ENCODE measurements at places on chromosomes 5 and 9.

DNA sequence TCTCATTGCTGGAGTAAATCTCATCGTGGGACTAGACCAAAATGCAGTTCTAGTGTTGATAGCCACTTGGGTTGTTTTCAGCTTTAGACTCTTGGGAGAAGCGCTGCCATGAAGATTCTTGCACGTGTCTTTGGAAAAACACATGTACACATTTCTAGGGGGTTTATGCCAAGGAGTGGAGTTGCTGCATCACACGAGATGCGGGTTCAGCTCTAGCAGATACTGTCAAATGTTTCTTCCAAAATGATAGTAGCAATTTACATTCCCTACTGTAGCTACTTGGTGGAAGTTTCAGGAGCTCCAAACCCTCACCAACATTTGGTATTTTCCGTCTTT lies 52.3 kb upstream of the CPLX2 start:
- no peak for DNase-seq

GRCh38 chr5:135916638-135917263 lies 21.1 kb upstream of the IL9 start:
- DNase-seq: no peak

DNA sequence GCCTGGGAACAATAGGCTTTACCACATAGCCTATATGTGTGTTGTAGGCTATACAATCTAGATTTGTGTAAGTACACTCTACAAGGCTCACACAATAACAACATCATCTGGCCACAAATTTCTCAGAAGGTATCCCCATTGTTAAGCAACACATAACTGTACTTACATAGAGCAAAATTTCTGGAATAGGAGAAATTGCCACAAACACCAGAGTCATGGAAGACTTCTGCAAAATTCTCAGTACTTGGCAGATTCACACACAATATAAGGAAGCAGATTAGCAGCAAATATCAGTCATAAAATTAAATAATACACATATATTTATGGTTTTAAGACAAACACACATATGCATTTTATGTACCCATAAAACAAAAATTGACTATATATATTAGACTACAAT lies 16.4 kb downstream of the GNAQ start:
- DNase-seq: no peak

- no peak for DNase-seq
Observed at GRCh38 chr9:83234541-83234940, 171.6 kb upstream of the RASEF start.

DNA sequence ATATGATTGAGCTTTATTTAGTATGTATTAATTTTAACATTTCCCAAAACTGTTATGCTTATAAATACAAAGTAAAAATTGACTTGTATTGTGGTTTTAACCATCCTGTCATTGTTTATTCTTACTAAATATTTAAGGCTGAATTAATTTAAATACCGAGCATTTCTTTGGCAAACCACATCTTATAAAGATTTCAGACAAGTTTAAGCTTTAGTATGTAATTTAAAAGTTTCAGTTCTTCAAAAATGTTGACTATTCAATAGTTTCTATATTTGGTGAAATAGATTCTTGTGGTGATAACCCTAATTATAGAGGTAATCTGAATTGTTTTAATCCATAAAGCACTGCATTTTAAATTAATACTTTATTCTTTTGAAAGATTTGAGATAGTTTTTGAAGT lies 65.5 kb downstream of the CCNH start:
- no peak for DNase-seq

DNA sequence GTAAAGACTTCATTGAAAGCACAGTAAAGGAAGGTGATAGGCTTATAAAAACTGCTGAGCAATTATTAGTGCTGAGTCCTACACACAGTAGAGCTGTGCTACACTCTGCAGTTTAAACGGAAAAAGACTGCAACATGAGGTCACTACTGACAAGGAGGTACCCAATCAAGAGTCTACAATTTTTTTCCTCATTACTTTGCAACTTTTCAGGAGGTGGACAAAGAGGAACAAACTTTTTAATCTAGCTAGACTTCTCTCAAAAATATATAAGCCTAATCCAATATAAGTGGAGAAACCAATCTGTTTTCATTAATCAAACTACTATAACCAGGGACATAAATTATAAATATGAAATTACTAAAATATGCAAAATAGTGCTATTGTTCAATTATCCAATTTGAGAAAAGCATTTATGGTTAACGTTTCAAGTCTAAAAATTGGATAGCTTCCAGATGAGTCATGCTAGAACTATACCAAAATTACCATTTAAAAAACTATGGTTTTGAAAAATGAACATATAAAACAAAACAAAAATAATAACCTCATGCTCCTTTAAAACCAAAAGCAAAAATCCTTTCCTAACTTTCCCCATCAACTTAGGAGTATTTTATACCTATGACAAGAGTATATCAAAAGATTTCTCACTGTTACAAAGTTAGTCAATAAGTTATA lies 37.7 kb downstream of the FAM13B start:
- no peak for DNase-seq

- no peak for DNase-seq
Observed at GRCh38 chr9:84294241-84294950, 46.2 kb downstream of the SLC28A3 start.

- DNase-seq: no peak
Observed at GRCh38 chr5:127055880-127056653, 17.2 kb downstream of the C5orf63 start.

DNA sequence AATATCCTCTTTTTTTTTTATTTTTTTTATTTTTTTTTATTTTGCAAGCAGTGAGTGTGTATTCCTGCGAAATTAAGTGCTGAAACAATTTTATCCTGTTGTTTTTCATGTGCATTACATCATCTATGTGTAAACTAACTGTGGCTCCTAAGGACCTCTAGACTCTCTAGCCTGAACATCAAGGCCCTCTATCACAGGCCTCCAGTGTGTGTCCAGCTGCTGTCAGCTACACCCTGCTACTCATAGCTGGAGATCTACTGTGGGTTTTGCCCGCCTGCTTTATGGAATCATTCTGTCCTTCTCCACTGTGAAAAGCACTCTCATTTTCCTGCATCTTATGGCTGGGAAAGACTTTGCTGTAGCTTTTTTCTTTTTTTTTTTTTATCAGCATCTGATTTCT lies 157.8 kb downstream of the KCTD16 start:
- no peak for DNase-seq

- no peak for DNase-seq
Observed at GRCh38 chr5:88502179-88503040, 233.8 kb upstream of the TMEM161B start.

- DNase-seq: no peak
Observed at GRCh38 chr9:134355561-134356279, 29.5 kb downstream of the RXRA start.

- peak; percentile 71 for DNase-seq
Observed at GRCh38 chr5:7395947-7396712, at the start of gene ADCY2. ADCY2 (plus strand) TSS chr5:7396138; CDS start chr5:7396297, 159 bp downstream.

DNA sequence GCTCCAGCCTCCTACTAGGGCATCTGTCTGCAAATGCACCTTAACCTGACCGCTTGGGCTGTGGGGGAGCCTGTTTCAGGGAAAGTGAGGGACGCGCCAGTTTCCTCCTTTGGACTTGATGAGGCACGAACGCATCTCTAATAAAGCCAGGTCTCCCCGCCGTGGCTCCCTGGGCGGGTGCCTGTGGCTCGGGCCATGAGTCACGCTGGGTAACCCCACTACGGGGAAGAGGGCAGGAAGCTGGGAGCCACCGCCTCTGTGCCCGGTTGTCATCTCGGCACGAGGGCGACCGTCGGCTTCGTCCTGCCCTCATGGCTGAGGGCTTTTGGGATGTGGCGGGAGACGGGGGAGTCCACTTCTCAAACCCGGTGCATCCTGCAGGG lies 12.1 kb downstream of the NOTCH1 start:
- DNase-seq: no peak

DNA sequence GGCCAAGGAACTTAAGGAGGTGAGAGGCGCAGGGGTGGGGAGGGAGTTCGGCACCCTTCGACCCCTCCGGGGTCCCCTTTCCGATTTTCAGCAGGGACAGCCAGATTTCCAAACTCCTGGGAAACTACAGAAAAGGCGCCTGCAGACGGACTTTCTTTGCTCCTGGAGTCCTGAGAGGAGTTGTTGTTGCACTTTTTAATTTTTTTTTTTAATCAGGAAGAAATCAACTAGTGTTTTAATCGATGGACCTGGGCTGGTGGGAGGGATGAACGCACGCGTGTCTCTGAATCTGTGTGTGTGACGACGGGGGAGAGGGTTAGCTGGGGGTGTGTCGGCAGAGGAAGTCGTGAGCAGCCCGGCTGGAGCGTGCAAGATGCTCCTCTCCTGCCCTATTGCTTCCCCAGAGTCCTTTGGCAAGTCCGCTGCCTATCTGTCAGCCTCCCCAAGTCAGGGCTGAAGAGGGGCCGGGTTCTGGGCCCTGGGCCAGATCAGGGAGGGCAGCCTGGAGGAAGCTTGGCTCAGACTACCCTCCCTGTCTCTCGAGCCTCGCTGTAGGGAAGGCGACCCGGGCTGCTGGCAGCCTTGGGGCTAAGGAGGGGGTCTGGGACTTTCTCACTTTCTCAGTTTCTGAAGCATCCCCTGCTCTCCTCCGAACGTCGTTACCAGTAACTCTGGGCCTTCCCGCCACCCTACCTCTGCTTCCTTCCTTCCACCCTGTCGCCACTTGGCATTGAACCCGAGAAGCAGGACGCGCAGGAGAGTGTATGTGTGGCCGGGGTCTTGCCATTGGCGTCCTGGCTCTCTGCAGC lies 731 bp downstream of the PRR16 start:
- DNase-seq: peak; percentile 79

- no peak for DNase-seq
Observed at GRCh38 chr5:5900350-5900749, 477.9 kb downstream of the ICE1 start.

DNA sequence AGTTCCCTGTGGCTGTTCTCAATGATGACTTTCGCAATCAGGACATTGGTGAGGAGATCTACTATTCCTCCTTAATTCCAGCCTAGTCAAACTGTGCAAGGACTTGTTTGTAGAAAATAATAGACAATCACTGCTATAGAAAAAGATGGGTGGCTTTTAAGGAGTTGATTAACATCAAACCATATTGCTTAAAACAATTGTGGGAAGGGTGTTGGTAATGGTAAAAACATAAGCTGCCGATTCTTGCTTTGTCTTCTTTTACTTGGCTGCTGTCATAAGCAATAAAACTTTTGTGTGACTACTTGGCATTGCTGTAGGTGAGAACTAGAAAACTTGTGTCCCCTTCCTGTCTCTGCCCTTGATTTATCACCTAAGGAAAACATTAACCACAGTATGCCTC lies 561.2 kb upstream of the SEMA6A start:
- DNase-seq: no peak

DNA sequence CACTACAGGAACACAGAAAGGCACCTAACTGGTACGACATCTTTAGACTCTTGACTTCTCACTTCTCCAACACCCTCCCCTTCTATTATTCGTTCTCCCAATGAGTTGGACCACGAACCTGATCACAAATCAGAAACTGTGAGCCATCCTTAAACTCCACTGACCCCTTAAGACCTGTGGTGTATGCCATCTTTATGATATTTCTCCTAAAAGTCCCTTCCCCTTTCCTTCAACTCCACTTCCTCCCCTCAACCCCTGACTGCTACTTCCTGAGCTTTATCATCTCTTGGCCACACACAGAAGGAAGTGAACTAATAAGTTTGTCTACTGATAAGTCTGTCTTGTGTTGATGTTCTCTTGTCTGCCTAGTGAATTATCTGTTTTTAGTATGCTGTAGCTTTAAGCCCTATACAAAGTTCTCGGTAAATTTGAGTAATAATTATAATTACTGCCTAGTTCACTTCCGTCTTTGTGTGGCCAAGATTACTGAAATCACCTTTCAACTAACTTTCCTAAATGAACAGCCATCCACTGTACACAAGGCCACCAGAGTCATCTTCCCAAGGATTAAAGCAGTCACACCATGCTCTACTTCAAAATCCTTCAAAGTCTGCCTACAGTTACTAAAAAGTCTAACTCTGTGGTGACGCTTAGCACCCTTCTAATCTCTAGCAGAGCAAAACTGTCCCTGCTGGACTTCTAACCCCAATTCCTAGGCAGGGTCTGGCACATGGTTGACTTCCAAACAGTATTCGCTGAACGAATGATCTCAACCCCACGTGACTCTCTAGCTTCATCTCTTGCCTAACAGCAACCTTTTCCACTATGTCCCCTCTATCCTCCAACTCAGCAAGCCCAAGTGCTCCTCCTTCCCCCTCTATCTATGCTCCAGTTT lies 23.2 kb downstream of the ELOVL7 start:
- DNase-seq: no peak

- peak; percentile 21 for DNase-seq
Observed at GRCh38 chr5:27171761-27172261, 133.4 kb upstream of the CDH9 start.

DNA sequence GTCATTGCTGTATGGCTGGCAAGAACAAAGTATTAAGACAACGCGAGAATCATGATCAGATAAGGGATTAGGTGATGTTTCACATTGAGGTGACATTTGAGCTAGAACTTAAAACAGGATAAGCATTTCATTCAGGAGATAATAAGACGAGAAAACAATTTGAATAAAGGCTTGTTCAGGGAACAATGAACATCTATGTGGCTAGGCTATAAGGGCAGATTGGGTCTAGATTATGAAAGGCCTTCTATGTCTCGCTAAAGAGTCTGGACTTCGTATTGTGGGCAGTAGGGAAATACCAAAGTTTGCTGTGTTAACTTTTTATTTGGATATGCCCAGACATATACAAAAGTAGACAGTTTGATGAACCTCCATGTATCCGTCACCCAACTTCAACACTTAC lies 6.9 kb downstream of the MRPL22 start:
- no peak for DNase-seq

- no peak for DNase-seq
Observed at GRCh38 chr5:172800088-172800551, 29.1 kb upstream of the DUSP1 start.

DNA sequence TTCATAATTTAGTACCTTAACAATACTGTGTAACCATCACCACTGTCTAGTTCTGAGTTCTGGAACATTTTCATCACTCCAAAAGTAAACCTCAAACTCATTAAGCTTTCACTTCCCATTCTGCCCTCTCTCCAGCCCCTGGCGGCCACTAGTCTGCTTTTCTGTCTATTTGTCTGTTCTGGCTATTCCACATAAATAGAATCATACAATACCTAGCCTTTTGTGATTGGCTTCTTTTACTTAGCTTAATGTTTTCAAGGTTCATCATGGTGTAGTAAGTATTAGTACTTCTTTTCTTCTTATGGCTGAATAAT lies 138.7 kb downstream of the RAPGEF6 start:
- DNase-seq: no peak

DNA sequence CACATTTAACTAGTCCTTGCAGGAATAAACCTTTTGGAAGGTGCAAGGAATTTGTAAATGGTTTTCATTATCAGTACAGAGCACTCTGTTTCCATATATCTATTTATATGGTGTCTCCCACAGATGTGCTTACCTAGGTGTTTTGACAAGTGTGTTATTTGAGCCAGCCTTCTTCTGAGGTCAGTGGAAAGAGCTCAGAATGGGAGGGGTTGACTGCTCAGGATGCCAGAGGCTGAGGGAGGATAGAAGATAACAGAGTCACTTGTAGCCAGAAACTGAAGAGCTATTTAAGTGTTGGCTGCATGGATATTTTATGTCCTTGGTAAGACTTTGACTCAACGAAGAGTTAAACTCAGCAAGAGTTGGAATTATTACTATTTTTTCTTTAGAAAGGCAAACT lies 5.0 kb downstream of the CMYA5 start:
- no peak for DNase-seq

- DNase-seq: no peak
Observed at GRCh38 chr5:107268241-107268640, 402.5 kb downstream of the EFNA5 start.

Measured in eye (tissue), 1 donor.